ENCODE measurements at places on chromosomes 5 and 9.

DNA sequence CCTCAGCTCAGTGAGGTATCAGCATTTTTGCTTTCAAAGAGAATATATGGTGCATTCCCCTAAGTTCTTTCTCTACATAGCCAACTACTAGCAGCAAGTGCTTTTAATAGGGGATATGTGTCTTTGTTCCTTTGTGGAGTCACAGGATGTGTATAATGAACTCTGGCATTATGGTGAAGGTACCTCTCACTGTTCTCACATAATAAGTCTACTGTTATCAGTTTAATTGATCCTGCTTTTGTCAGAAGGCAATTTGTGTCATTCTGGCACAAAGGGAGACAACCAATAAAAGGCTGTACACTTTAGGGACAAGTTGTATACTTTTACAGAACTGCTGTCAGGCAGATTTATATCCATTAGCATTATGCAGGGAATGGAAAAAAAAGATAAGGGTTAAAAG lies 531.4 kb upstream of the RIOK2 start:
- no peak for DNase-seq

- DNase-seq: no peak
Measured at GRCh38 chr5:154214371-154215106, 24.0 kb downstream of the GALNT10 start.

DNA sequence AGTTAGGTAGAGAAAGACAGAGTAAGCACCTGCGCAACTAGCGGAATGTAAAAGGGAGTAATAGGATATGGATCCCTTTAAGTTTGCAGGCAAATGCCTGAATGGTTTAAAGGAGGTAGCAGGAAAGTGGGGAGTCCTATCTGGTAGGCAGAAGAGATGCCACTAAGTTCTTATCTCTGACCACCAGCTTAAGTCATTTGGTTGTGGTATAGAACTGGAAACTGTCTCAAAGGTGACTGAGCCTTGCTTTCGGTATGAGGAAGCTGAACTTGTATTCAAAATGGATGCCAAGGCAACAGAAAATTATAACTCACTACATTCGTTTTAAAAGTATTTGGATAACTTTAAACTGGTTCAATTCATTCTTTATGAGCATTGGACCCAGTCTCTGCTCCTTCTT lies 475.6 kb downstream of the DMRTA1 start:
- no peak for DNase-seq

GRCh38 chr5:174724484-174725260 lies at the start of gene MSX2:
TSS of gene MSX2 (plus strand) at chr5:174724582. CDS start at chr5:174724660, 78 bp downstream.
- no peak for DNase-seq

GRCh38 chr9:131620764-131621520 lies 75.6 kb downstream of the PRRT1B start:
- no peak for DNase-seq

DNA sequence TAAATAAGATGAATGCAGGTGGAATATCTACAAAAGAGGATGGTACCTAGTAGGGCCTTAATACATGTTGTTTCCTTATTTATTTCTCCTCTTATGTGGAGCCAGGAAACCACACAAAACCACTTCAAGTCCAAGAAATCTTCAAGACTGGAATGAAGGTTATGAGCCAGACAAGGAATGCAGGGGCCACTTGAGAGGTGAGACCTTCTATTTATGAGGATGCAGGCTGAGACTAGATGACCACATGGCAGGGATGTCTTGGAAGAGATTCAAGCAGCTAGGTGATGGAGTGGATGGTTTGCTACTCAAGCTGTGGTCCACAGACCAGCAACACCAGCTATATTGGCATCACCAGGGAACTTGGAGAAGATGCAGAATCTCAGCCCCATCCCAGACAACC lies 92.2 kb downstream of the TNC start:
- DNase-seq: no peak

- no peak for DNase-seq
Measured at GRCh38 chr9:82147798-82148425, 159.3 kb downstream of the SPATA31D1 start.

DNA sequence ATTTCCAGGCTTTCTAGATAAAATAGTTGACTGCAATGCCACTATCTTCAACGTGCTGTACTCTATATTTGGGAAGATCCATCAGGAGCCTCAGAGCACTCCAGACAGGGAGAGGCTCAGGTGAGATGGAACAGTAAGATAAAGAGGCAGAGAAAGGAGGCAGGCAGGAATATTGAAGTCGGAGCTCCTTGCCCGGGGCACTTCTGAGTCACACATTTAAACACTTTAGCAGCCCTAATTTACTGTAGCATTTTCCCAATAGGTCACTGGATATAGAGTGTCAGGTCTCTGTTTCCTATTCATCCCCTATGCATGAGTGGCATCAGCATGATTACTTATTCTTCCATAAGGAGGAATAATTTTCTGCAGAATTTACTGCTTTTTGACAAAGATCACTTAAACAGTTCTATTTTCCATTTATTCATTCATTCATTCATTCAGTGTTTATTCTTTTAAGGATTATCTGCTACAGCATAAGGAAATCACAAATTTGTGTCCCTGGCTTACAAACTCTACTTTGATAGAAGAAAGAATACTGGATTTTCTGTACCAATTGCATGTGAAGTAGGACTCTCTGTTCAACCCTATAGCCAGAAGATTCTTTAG lies 170.7 kb downstream of the MAPKAP1 start:
- DNase-seq: no peak

DNA sequence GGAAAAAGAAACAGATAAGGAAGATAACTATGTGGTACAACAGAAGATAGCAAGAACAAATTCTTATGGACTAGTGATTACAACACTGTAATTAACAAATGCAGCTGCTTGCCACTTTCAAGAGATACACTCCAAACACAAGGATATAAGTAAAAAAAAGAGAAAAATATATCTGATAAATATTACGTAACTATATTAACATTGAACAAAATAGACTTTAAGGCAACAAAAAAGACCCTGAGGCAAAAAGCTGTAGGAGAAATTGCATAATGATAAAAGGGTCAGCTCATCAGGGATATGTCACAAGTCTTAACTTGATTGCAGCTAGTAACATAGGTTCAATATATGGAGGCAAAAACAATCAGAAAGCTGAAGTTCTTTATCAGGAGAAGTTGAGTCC lies 51.3 kb upstream of the RNF130 start:
- no peak for DNase-seq

- DNase-seq: no peak
Measured at GRCh38 chr5:132253452-132254320, 3.8 kb upstream of the PDLIM4 start.

Measured in thoracic aorta (tissue), 2 donors.